Cortex of kidney (tissue), 1 donor: ENCODE measurements at places on chromosomes 2 and 18.

DNA sequence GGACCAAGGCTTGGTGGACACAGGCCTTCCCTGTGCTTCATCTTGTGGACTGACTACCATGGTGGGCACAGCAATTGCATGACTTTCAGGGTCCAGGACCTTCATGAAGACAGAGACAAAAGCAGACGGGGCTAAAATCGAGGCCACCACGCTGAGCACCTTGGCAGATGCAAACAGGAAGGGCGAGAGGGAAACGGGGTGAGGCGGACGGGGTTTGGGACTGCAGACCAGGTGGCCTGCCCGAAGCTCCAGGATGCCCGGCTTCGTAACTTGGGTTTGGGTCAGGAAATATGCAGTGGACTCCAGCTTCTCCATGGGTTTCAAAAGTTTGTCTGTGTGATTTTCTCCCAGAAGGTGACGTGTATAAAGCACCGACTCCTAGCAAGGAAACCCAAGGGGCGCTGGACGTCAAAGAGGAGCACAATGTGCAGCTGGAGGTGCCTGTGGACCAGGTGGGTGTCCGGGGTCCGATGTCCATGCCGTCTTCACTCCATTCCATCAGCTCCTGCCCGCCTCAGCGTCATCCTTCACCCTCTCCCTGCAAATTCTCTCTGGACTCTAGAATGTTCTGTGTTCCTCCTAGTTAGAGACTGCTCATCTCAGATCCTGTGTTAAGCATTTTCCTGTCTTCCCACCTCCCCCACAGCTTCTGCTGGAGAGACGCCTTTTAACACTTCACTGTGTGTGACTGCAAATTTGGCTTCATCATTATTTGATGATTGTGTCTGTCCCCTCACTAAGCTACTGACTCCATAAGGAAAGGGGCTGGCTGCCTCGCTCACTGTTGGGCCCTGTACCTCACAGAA is 65.8 kb downstream of the DCDC2C start:
- DNase-seq: no peak

GRCh38 chr2:231714639-231715498 is 6.5 kb downstream of the PTMA start:
- no peak for DNase-seq

GRCh38 chr2:60540074-60540473 is 13.4 kb downstream of the BCL11A start:
- no peak for DNase-seq

DNA sequence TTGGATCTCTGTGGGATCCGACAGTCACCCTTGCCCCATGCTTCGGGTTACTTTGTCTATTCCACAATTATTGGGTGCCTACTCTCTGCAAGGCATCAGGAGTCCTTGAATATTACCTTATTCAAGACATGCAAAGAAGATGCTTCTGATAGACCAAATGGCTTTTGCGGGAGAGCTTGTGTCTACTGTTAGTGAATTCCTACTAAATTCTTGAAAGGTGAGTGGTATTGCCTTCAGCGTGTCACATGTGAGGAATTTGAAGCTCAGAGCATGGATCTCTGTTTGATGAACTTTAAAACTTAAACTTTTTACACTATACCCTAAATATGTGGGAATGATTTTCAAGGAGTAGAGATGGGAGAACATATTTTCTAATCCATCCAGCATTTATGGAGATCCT is 184.4 kb downstream of the LTBP1 start:
- DNase-seq: no peak

DNA sequence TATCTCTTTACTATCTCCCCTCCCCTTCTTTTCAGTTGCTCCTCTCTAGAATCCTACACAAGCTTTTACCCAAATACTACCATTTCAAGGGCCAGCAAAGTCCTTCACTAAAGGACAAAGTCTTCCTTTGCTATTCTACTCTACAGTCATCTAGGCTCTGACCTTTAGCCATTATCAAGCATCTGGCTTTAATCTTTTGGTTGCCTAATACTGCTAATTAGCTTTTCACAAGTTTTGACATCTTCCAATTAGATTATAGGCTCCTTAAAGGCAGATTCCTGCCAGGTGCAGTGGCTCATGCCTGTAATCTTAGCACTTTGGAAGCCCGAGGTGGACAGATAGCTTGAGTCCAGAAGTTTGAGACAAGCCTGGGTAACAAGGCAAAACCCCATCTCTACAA is 194.4 kb downstream of the SH3BP4 start:
- DNase-seq: no peak

DNA sequence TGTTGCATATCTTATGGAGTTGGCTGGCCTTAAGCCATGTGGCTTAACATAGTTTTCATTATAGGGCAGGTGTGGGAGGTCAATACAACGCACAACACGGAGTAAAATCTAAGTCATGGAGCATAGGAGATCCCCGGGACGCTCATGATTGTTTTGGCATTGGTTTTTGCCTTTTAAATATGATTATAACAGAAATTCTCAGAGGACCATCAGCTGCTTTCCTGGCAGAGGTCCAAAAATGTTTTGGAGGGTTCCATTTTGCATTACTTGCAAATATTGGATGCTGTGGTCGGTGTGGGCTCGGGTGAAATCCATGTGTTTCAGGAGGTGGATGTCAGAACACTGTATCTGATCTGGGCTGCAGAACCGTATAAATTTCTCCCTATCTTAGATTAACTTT is 3.4 kb downstream of the NCOA1 start:
- DNase-seq: no peak

- no peak for DNase-seq
These were observed at the start of gene AOX1 for GRCh38 chr2:200585730-200586643. TSS of gene AOX1 (plus strand) at chr2:200586014. CDS start at chr2:200586109, 95 bp downstream.

DNA sequence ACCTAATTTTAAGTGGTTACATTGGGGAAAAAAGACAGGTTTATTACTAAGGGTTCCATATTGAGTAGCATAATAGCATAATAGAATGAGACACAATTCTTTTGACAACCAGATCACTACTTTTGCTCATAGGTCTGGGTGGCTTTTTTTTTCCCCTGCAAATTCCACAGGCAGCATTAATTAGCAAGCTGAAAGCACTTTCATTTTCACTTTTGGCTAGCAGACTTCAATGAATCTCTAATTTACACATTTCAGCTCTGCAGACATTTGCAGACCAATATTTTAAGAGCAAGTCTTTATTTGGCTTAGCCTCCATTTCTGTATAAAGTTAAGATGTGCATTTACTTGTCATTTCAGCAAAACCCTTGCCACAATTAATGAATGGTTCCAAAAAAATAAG is 185.5 kb downstream of the NOL4 start:
- no peak for DNase-seq

- DNase-seq: no peak
These were observed 70.4 kb upstream of the TMEM17 start for GRCh38 chr2:62576276-62576939.

GRCh38 chr2:217086038-217086522 is 226.2 kb upstream of the TNP1 start:
- no peak for DNase-seq

DNA sequence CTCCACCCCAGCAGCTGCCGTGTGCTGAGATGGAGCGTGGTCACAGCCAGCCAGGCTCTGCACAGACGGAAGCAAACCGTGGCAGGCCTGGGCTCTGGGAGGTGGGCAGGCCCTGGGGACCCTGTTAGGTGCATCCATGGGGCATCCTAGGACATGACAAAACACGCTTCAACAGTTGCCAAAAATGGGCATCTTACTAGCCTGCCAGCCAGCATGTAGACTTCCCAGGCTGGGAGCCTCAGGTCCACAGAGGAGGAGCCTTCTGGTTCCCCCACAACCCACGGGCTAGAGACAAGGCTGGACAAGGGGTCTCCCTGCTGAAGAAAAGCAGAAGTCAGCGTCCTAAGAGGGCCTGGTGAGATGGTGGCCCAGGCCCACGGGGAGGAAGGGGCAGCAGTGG is 139.5 kb downstream of the HDAC4 start:
- no peak for DNase-seq

DNA sequence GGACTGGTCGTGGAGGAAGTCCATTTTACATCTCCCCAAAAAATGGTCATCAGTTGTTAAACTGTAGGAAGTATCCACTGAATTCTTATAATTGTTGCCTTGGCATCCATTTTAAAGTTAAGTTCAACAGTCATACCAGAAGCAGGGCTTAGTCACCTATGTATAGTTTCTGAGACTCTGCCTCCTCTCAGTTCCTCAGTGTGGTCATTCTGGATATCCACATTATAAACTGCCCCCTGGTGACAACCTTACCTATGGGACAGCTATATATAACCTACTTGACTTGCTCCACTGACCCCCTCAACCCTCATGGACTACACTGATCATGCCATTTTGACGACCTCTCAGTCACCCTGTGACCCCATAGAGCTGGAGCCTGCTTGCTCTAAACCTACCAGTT is 617.0 kb downstream of the LRP1B start:
- DNase-seq: no peak

DNA sequence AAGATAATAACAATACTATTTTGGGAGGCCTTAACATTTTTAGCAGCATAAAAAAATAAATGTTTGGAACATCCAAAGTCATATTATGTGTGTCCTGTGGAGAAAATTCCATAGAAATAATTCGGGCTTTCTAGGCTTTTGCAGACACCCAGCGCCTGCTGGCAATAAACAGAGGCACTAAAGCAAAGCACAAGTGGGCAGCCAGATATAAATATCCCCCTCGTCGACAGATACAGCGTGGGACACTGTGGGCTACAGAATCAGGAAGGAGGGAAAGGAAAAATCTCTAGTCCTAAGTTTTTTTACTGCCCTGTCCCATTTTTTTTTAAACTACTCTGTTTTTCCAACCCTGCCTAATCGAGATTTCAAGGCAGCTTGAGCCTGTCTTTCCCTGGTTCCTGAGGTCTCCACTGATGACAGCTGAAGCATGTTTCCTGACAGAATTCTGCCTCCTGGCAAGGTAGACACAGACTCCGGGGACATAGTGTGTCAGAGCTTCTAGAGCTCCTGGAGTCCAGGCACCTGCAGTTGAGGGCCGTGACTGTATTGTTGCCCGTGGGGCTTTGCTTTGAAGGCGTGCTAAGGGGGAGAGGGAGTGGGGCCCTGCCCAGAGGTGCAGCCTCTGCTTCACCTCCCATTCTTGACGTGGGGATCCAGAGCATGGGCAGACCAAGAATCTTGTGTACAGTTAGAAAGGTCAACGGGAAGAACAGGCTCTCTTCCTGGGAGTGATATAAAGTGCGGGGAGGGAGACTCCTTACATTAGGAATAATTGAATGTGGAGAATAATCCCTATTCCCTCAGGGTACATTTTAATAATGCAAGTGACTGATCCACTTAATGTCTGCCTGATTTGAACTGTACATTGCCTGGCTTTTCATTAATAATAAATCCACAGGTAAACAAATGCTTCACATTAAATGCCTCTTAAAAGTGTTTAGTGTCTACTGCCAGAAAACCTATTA is 232.3 kb downstream of the DCC start:
- DNase-seq: no peak

GRCh38 chr18:48634491-48634890 is 95.7 kb downstream of the CTIF start:
- DNase-seq: no peak

DNA sequence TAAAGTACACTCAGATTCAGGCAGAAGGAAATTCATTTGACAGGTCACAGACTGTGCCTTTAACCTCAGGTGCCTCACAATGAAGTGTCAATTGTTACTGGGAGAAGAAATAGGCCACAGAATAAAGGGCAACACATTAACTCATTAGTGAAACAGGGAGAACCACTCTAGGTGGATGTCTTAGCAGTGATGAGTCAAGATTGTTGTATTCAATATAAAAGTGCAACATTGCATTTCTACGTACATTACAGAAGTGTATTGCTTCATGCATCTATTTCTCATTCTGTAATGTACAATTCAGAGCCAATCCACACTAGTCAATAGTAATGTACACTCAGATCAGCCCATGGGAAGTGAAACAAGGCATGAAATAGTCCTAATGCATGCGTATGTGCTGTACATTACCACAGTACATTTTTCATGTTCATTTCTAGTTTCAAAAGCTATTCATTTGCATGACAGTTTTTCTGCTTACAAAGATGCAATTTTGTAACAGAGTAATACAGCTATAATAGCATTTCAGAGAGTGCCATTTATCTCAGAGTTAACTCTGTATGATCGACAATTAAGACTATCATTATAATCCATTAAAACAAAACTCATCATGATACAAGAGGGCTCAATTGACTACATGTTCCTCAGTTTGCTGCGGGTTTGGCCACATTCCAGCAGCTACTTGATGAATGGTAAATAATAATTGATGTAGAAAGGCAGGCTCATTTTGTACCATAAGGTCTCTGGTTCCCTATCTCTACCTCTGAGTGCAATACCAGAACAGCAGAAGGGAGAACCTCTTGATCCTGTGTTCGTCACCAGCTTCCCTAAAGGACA is 12.2 kb upstream of the ARL5A start:
- no peak for DNase-seq

DNA sequence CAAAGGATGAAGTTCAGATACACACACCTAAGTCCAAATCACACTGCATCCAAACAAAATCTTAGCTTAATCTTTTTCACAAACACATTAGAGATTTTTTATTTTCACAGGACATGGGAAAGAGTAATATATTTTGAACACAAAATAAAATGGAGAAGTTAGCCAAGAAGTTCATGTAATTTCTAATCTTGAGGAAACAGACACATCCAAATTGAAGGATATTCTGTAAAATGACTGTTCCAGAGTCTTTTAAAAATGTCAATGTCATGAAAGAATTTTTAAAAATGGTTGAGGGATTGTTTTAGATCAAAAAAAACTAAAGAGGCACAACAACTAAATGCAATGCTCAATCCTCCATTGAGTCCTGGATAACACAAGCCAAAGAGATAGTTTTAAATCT is 12.4 kb upstream of the RAPGEF4 start:
- DNase-seq: no peak

GRCh38 chr2:191691016-191691735 is 13.2 kb downstream of the NABP1 start:
- DNase-seq: no peak

GRCh38 chr18:75391279-75392225 is 36.0 kb downstream of the SMIM21 start:
- no peak for DNase-seq

- DNase-seq: no peak
These were observed 344.0 kb downstream of the TNS1 start for GRCh38 chr2:217658806-217659205.

DNA sequence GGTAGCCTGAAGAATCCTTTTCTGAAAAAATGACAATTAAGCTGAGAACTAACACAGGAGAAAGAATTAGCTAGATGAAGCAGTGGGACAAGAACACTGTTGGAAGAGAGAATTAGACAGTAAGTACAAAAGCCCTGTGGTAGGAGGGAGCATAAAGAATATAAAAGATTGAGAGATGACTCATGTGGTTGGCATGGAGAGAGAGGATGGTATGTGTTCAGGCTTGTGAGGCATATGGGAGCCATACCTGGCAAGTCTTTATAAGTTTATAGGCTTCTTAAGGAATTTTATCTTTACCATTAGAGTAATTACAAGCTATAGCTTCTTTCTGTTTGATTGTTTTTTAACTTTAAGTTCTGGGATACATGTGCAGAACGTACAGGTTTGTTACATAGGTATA is 325.0 kb downstream of the ARL6IP6 start:
- DNase-seq: no peak

GRCh38 chr2:172430678-172431077 is 3.3 kb downstream of the ITGA6 start:
- DNase-seq: no peak

GRCh38 chr2:98550165-98550564 is 58.1 kb downstream of the COA5 start:
- no peak for DNase-seq
